Esophagus muscularis mucosa (tissue), 4 donors: ENCODE measurements at places on chromosomes 11 and 22. TPM values are rescaled to one million over a fixed set of nuclear protein-coding genes. Genes with fewer than 3 reads are reported as not detected.

OR52I2 gene
- total RNA-seq, result not detected

IL18BP gene
- 9.4 TPM for total RNA-seq

BATF2 gene
- 2.7 TPM for total RNA-seq

CCDC15 gene
- 1.6 TPM for total RNA-seq

OR2D2 gene
- total RNA-seq, result not detected

POU2AF3 gene
- total RNA-seq, result 2.2 TPM

CDHR5 gene
- total RNA-seq, result 1.3 TPM

CDC45 gene
- not detected for total RNA-seq

TPBGL gene
- 0.33 TPM for total RNA-seq

PANX3 gene
- not detected for total RNA-seq

OR8G1 gene
- total RNA-seq, result not detected

KCNK7 gene
- total RNA-seq, result 1.2 TPM

LIN7C gene
- total RNA-seq, result 46.3 TPM

MAJIN gene
- not detected for total RNA-seq

PRR33 gene
- not detected for total RNA-seq

SCN2B gene
- 0.65 TPM for total RNA-seq

SHANK3 gene
- 13.3 TPM for total RNA-seq

LMO1 gene
- total RNA-seq, result not detected

TMEM45B gene
- total RNA-seq, result 0.66 TPM

TRIM48 gene
- not detected for total RNA-seq

NTM gene
- total RNA-seq, result 5.6 TPM

P2RY6 gene
- total RNA-seq, result 2.5 TPM
